ENCODE measurements at places on chromosomes 5 and 9.

- no peak for DNase-seq
These were observed 127.4 kb downstream of the PTTG1 start for GRCh38 chr5:160548949-160549645.

DNA sequence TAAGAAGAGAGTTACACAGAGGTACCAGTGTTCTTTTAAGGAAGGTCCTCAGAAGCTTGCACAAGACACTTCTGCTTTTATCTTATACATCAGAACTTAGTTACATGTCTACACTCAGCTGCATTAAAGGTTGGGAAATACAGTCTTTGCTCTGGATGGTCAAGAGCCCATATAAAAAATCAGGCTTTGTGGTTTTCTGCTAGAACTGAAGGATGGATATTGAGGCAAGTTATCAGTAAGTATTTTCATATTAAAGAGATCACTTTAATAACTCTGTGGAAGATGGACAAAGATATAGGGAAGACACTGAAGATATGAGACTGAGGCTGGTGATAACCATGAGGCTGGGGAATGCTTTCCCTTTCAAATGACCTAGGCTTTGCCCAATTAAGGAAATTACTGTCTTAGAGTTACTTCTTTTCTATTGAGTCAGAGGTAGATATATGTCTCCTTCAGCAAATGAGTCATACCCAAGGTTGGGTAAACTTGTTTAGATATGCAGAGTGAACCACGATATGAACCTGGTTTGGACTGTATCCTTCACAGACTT is 87.0 kb upstream of the TNC start:
- no peak for DNase-seq

DNA sequence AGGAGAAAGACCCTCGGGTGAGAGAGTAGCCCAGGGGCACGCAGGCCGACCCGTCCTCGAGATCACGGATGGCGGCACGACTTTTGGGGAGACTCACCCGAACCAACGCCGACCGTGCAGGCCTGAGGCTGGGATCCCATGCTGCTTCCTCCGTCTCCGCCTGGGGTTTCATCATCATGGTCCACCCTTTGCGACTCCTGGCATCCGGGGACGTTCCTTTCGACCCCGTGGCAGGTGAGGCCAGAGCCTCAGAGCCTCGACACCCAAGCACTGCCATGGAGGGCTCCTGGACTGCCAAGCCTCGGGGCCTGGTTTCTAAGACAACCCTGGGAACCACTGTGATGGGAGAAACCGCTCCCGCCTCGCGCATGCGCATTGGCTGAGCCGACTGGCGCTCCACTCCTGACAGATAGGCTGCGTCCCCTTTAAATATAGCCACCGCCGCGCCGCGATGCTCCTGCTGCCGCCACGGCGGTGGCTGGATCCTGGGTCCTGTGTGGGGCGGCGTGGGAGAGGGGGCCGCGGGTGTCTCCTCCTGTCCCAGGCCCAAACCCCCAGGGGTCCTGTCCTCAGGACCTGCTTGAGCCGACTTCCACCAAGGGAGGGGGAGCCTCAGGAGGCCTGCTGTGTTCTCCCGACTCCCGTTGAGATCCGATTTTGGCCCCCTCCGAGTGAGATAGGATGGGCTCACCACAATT is 481.6 kb downstream of the SPATA31A7 start:
- no peak for DNase-seq

DNA sequence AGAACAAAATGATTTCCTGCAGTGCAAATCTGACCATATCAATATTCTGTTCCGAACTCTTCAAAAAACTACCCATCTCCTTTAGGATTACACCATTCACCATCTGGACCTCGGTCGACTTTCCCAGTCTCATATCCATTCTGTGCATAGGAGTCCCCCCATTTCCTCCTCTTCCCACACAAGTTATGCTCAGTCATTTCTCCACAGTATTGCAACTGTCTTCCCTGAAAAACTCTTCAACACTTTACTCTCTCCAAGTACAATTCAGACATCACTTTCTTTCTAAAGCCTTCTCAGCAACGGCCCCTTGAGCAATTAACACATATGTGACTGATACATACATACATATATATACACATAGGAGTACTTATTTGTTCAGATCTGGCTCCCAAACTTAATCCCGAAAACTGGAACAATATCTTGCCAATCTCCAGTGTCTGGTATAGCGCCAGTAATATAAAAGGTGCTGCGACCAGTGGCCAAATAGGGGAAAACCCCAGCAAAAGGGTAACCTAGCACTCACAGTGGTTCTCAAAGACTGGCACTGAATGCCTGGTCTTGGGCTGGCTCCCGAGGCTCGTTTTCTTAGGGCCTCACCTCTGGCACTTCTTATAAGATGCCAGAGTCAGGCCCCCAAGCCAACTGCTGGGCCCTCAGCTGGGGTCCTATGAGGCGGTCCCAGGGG is 629 bp downstream of the ZBTB26 start:
- DNase-seq = no peak

DNA sequence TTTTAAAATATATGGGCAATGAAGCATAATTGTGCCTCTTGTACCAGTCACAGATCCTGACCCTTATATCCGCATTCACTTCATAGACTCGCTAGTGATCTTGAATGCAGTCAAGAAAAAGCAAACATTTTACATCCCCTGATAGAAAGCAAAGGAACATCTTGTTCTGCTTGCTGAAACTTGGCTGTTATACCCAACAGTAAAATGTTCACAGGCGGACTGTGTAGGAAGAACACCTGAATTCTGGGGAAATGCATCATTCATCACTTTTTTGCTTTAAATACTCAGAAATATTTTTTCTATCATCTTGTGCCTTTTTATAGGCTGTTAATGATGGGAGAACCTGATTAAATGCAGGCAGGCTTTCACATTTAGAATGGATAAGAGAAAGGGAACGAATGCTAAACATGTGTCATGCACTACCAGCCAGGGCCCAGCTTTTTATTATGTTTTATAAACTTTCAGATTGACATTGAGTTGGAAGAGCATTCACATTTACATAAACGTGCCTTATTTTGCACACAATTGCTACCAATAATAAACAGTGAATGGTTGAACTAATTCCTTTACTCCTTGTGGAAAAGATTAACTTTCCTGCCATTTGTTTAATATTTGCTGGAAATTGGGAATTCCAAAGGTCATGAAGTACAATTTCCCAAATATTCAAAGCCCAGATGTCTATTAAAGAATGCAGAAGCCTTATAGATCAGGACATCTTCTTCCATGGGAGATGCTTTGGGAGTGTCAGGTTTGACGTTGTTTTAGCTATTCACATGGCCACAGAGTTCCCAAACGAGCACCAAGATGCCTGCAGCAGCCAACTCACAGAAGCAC is 756.2 kb downstream of the TLE1 start:
- no peak for DNase-seq

DNA sequence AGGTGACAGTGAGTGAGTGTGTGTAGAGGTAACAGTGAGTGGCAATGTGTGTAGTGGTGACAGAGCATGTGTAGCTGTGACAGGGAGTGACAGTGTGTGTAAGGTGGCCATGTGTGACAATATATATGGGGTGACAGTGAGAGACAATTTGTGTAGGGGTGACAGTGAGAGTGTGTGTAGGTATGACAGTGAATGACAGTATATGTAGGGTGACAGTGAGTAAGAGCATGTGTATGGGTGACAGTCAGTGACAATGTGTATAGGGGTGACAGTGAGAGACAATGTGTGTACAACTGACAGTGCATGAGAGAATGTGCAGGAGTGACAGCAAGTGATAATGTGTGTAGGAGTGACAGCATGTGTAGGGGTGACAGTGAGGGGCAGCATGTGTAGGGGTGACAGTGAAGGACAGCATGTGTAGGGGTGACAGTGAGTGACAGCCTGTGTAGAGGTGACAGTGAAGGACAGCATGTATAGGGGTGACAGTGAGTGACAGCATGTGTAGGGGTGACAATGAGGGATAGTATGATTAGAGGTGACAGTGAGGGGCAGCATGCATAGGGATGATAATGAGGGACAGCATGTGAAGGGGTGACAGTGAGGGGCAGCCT is 10.1 kb upstream of the GAPT start:
- no peak for DNase-seq

DNA sequence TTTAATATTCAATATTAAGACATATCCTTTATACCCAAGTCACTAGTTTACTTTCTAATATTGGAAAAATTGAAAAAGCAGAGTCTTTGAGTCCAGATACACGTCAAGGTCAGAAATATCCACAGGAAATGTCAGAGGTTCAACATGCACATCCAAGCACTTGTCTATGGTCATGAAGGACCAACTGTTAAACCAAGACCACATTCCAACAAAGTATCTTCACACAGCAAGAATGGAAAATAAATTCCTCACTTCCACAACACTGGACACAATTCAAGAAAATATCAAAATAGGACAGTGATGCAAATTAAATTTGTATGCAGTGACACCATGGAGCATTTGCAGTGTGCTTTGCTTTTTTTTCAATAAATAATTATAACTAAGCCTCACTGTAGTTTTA is 142.5 kb downstream of the GABRB2 start:
- no peak for DNase-seq

GRCh38 chr5:178351221-178352034 is 118.8 kb upstream of the PHYKPL start:
- no peak for DNase-seq

DNA sequence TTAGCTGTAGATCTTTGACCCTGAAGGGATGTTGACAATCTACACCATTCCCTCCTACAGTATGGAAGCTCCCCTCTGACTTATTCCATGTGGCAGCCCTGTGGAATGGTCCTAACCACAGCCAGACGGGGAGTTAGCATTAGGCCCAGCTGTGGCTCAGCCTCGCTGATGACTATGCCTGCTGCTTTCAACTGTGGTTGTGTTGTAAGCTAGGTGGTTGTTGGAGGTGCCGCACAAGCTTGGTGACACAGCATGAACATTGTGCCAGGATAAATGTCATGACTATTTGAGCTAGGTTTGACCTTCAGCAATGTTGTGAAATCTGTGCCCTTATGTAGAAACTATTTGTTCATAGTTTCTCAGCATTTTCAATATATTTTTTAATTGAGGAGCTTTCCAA is 40.6 kb downstream of the SGCD start:
- DNase-seq = no peak

GRCh38 chr5:37786862-37787519 is 52.9 kb downstream of the GDNF start:
- DNase-seq = no peak

GRCh38 chr5:17405976-17406375 is 92.1 kb upstream of the TAF11L2 start:
- no peak for DNase-seq

- DNase-seq = no peak
These were observed 231.0 kb downstream of the FRMD3 start for GRCh38 chr9:83307066-83307724.

- no peak for DNase-seq
These were observed 56.9 kb upstream of the VCAN start for GRCh38 chr5:83414601-83415000.

GRCh38 chr5:14374100-14374499 is 207.5 kb upstream of the OTULINL start:
- DNase-seq = no peak

DNA sequence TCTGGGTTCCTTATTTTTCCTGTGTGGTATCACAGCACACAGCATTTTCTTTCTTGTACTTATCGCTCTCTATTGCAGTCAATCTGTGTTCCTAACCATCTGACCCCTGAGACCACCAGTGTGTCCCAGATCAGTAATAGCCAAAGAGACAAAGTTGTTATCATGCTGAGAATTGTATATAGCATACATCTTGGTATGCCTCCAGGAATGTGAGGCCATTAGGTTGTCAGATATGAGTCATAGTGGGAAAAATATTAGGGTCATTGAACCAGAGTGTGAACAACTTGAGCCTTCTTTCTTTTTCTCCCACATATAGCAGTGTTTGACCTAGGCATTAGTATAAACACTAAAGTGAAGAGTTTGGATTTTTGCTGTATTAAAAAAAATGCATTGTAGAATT is 106.3 kb downstream of the NDUFAF2 start:
- no peak for DNase-seq

DNA sequence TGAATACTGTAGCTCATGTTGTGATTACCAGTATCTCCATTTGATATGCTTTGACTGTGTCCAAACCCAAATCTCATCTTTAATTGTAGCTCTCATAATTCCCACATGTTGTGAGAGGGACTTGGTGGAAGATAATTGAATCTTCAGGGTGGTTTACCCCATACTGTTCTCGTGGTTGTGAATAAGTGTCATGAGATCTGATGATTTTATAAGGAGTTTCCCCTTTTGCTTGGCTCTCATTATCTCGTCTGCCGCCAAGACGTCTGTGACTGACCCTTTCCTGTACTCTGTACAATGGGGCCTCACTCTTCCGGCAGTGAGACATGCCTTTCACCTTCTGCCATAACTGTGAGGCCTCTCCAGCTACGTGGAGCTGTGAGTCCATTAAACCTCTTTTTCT is 59.3 kb downstream of the TRIO start:
- DNase-seq = no peak

DNA sequence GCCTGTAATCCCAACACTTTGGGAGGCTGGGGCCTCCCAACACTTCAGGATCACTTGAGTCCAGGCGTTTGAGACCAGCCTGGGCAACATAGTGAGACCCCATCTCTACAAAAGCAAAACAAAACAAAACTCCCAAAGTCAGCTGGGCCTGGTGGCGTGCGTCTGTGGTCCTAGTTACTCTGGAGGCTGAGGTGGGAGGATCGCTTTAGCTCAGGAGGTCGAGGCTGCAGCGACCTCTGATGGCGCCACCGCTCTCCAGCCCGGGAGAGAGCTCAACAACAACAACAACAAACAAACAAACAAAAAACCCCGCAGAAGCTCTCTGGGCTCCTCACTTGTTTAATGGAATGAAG is 528 bp downstream of the ACOT12 start:
- DNase-seq = no peak

DNA sequence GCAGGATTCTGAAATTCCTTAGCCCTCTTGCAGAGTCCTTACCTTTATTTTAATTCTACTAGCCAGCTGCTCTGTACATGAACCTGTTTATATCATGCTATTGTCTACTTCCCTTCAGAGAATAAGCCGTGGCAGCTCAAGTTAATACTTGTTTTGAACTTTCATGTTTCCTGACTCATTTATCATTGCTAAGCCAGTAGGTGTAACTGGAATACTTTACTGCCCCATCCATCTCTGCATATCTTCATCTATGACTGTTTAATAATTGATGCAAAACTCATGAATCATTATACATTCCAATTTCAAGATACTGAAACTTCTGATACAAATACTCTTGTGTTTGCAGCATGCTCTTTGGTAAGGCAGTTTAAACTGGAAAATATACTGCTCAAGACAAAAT is 174.7 kb downstream of the PPP2R2B start:
- DNase-seq = no peak

DNA sequence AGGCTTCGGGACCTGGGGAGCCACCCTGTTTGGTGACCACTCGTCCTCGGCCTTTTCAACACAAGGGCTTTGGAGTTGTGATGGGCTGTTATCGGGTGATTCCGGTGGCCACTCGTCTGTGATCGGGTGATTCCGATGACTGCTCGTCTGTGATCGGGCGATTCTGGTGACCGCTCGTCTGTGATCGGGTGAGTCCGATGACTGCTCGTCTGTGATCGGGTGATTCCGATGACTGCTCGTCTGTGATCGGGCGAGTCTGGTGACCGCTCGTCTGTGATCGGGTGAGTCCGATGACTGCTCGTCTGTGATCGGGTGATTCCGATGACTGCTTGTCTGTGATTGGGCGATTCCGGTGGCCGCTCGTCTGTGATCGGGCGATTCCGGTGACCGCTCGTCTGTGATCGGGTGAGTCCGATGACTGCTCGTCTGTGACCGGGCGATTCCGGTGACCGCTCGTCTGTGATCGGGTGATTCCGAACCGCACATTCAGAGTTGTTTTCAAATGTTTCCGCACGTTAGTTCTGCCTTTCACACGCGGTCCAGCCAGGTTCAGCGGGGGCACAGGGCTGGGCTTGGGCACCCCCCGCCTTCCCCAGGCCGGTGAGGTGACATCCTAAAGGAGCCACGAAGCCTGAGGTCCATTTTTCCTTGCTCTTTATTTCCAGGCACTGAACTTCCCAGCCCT is 30.3 kb downstream of the TPPP start:
- no peak for DNase-seq
